CD14-positive monocyte (primary cell): ENCODE measurements at places on chromosomes 7 and 10.

- no peak for DNase-seq
Measured at GRCh38 chr10:82402906-82403401, 528.0 kb downstream of the NRG3 start.

DNA sequence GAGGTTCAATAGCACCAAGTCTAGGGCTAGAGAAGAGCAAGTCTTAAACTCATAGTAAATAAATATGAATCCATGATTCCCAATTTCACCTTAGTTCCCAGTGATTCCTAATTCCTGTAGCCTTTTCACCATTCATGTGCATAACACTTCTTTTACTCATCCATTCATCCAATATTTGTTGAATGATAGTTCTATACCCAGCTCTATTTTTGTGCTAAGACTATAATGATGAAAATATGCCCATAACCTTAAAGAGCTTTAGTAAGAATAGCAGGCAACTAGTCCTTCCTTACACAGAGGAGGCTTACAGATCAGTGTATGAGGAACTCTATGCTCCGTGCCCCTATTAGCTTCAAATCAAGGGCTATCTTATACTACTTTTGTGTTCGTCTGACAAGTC is 280.2 kb upstream of the CHRM2 start:
- no peak for DNase-seq

GRCh38 chr10:69972981-69973397 is 79.7 kb upstream of the MACROH2A2 start:
- no peak for DNase-seq

DNA sequence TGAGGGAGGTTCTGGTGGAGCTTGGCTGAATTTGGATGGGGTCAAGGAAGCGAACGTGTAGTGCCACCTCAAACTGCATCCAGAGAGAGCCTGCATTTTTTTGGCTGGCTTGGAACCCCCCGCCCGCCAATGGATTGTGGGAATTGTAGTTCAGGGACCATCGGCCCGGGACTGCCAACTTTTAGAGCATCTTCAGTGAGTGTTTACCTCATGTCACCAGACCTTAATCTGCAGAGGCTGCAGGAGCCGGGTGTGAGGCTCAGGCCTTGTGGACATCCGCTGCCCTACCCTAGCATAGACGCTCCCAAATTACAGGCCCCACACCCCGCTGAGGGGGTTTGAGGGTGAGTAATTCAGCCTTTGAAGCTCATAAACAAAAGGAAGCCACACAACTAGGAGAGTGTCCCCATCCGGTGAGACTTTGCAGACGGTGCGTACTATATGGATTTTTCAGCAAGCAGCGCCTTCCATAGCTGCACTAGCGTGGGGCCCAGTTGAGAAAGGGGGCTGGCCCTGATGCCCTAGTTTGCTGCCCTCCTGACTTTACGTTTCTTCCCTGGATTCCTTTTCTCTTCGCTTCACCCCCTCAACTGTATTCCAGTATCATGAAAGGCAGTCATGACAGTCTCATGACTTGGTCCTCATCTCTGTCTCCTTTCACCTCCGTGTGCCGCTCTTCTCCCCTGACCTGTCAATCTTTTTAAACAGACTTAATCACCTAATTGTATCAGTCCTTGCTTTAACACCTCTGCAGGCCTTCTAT is 717 bp downstream of the CNPY4 start:
- DNase-seq, result peak; percentile 35

GRCh38 chr7:128427289-128427891 is 17.6 kb upstream of the IMPDH1 start:
- peak; percentile 58 for DNase-seq

GRCh38 chr10:21281765-21282484 is 243.6 kb downstream of the SKIDA1 start:
- DNase-seq, result no peak

DNA sequence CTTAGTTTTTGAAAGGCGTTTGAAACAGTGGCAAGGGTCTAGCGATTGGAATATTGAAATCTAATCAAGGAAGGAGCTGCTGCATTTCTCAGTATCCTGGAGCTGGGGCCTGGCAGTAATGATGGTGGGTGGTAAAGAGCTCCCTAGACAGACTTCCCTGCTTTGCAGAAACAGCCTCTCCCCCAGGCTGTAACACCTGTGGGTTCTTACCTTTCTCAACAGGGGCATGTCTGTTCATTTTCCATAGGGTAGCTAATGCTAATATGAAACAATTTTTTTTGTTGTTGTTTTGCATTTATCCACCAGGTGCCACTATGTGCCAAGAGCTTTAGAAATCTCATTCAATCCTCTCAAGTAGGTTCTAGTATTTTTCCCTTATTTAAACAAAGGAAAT is 345.5 kb downstream of the REEP3 start:
- no peak for DNase-seq

GRCh38 chr7:116524609-116525297 is at the start of gene CAV1:
Gene CAV1 (plus strand): TSS chr7:116525036. CDS start chr7:116525063, 27 bp downstream.
- peak; percentile 20 for DNase-seq

DNA sequence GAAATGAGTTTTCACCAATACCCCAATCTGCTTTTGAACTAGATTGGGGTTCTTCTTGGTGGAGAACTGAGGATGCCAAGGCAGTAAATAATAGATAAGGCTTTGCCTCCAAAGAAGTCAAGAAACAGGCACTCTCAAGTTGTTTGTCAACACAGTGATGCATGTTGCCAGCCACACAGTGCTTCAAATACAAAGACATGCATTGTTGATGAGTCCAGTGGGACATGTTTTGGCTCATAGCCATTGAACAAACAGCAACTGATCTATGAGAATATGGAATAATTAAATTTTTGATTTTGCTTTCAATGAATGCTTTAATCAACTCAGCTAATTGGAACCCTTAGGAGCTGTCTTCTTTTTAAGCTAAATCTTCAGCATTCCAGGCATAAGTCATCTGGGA is 346.4 kb downstream of the THSD7A start:
- DNase-seq, result no peak
